ENCODE measurements at places on chromosomes 13 and 19.

DNA sequence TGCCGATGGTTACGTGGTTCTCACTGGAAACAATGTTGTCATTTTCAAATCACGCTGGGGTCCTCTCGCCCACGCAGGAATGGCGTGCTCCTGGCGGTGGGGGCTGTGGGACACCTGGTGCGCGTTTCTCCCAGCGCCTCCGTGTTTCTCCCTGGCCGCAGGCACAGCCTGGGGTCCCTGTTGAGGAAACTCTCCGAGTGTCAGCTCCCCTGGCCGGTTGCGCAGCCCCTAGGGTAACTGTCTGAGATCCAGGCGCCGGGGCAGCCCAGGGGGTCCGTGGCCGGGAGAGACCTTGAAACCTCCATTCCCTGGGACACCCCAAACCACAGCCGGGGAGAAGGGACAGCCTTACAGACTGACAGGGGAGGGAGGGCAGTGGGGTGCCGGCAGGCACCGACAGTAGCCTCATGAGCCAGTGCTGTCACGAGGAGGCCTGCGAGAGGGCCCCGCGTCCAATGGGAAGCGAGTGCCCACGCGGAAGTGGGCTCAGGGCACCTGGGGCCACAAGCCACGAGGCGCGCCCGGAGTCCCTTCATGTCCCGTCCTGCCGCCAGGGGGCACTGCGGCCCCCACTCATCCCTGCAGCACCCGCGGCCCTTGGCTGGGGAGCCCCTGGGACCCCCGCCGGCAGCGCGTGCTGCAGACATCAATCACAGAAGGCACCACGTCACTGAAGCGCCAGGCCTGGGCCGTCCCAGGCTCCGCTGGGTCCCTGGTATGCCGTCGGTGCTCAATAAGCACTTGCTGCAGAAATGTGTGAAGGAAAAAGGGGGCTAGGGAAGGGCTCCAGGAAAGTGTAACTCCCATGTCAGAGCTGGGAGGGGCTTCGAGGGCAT lies 9.5 kb downstream of the ADAMTSL5 start:
- peak; percentile 38 for DNase-seq

DNA sequence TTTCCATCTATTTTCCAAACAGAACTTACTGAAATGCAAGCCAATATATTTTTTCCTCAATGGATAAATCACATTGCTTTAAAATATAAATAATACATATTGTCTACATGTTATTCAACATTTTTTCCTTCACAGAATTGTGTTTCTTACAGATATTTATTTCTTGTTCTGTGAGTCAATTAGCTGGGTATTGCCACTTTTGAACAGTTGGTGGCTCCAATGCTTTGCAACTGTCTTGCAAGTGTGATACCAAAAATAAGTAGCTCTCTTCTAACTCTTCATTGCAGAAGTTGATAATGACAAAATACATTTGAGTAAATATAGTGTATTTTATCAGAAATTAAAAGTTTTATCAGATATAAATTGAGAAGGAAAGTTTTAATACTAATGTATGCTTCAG lies 17.1 kb upstream of the GPC5 start:
- no peak for DNase-seq

GRCh38 chr13:42906257-42906656 lies 85.8 kb downstream of the EPSTI1 start:
- DNase-seq: no peak

DNA sequence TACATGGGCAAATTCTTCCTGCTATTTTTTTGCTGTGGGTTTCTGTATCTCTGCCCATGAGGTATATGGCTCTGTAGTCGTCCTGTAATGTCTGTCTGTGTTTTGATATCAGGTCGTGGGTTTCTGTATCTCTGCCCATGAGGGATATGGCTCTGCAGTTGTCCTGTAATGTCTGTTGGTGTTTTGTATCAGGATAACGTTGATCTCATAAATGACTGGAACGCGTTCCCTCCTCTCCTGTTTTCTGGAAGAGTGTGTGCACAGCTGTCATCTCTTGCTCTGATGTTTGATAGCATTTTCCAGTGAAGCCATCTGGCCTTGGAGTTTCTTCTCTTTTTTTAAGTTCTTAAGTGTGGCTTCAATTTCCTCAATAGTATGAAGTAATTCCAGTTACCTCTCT lies 57.2 kb downstream of the SOX1 start:
- DNase-seq: no peak

Data from T-cell (primary cell).